NCI-H1092 (cell line): ENCODE measurements at places on chromosomes 5 and 9.

DNA sequence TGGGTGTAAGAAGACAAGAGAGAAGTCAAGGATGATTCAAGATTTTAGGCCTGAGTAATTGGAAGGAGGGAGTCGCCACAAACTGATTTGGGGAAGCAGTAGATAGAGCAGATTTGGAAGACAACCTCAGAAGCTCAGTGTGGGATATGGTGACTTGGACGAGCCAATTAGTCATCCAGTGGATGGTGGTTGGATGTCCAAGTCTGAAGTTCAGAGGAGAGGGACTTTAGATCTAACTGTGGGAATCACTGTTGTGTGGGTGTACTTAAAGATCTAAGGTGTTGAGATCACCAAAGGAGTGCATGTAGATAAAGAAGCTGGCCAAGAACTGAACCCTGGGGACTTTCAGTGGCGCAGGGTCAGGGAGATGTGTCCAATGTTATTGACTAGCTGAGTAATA lies 2.2 kb downstream of the IDNK start:
- no peak for DNase-seq

DNA sequence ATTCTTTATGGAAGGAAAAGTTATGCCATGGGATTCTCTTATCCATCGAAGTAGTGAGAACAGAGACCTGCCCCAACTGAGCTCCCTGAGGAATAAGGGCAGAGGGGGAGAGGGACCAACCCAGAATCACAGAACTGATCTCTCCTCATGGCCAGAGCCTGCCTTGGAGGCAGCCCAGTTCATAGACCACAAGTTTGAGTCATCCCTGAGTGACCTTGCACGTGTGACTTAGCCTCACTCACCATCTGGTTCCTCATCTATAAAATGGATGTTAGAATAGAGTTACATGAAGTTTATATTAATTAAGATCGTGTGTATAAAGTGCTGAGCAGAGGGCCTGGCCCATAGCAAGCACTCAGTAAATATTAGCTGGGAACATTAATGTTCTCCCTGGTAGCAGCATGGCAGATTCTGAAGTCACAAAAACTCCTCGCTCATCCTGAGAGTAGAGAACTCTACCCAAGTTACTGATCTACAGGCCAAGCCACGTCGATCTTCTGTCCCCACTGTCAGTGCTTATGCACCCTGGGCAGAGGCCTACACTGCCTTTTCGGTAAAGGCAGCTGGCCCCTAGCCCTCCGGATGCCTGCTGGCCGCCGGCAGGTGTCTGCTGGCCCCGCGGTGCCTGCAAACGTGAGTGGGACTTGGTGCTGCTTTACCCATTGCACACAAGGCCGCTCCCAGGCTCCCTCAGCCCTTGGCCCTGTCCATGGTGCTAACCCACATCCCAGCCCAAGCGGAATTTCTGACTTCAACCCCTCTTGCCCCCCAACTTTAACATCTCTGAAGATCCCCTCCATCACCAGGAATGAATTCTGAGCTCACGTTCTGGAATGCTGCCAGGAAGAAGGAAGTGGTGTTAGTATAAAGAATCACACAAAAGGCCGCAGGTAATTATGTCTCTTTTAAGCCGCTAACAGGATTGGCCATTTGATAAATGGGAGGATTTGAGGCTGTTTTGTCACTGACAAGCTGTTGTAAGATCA lies 61.1 kb upstream of the ARAP3 start:
- no peak for DNase-seq

DNA sequence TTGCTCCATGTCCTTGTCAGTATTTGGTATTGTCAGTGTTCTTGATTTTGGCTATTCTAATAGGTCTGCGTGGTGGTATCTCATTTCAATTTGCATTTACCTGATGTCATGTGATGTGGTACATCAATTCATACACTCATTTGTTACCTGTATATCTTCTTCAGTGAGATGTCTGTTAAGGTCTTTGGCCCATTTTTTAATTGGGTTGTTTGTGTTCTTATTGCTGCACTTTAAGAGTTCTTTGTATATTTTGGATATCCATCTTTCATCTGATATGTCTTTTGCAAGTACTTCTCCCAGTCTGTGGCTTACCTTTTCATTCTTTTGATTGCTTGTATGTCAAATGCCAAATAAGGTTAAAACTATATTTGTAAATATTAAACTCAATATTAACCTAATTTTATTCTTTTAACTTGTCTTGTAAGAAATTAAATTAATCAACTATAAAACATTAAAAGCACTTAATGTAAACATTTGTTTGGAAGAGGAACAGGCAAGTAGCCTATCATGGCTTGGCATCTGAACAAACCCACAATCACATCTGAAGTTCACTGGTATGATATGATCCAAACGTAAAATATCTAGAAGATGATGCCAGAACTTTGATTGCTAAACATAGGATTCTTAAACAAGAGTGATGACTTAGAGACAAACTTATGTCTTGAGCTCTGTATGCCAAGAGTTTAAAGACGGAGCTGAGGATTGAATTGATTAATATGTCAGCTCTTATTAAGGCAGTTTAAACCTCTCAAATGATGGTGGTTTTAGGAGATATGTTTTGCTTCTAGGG lies 587.3 kb downstream of the ANXA1 start:
- no peak for DNase-seq

DNA sequence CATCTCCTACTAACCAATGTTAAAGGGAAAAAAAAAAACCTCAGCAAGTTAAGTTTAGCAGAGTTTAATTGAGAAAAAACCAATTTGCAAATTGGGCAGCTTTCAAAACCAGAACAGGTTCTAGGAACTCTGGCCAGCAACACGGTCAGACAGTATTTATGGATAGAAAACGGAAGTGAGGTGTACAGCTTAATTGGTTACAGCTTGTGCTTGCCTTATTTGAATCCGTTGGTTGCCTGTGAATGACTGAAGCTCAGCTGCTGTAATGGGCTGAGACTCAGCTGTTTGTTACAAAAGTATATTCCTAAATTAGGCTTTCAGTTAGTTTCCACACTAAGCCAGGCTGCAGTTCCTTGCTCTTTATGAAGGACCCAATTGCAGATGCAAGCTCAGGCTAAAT lies 217.0 kb downstream of the SREK1 start:
- no peak for DNase-seq

DNA sequence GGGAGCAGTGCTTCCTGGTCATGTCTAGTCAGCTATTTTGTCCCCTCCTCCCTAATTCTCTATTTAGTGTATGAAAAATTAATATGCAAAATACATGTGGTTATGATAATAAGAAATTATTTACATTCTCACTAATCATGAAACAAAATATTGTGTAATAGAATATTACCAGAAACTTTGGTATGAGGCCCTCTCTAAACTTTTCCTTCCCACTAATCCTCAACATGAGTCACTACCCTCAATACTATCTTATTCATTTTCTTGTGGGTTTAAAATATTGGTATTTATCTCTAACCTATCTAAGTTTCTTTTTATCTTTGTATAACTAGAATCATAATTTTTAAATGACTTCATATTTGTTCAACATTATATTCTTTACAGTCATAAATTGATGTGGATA lies 545.9 kb upstream of the PTPRD start:
- no peak for DNase-seq

DNA sequence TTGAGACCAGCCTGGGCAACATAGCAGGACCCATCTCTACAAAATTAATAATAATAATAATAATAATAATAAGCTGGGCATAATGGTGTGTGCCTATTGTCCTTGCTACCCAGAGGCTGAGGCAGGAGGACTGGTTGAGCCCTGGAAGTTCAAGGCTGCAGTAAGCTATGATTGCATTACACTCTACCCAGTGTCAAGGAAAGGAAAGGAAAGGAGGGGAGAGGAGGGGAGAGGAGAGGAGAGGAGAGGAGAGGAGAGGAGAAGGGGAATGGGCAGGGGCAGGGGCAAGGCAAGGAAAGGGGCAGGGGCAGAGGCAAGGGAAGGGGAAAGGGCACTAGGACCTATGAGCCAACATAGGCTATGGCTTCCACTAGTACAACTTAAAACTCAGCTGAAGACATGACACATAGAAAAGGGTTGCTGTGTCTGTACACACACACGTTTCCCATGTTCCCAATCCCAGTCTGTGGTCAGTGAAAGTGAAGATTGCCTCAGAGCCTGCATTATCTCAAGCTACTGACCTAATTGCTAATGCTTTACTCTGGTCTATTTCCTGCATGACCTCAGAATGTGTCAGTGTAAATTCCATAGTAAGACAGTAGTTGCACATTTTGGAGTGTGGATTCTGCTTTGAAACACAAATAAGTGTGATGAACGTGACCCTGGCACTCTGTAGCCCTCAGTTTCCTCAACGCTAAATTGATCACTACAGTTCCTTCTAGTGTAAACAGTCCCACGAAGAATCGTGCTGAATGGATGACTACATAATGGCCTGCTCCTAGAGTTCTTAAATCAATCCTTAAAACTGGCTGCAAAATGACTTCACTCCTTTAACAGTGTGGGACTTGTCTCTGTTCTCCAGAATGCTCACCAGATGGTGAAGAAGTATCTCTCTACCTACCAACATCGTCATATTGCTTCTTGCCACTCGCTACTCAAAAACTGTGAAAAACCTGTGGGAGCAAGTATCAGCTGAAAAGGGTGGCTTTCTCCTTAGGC lies 497.0 kb downstream of the RAB3C start:
- no peak for DNase-seq

- DNase-seq, result no peak
Observed at GRCh38 chr5:180492226-180492903, 1.8 kb upstream of the CNOT6 start.

GRCh38 chr5:74389531-74390305 lies 250.8 kb downstream of the ENC1 start:
- DNase-seq, result no peak

- no peak for DNase-seq
Observed at GRCh38 chr5:159131951-159132350, 32.2 kb upstream of the EBF1 start.

DNA sequence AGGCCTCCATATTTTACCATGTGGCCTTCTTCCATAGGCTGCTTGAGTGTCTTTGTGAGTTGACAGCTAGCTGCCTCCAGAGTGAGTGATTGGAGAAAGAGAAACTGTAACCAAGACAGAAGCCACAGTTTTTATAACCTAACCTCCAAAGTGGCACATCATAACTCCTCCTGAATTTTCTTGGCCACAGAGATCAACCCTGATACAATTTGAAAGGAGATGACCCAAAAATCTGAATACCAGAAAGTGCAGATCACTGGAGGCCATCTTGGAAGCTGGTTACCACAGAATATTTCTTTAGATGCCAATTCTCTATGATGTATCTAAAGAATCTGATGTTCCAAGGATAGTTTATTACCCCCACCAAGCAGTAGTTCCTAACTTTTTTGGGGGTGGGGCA lies 254.3 kb upstream of the PDE4D start:
- DNase-seq, result no peak

- no peak for DNase-seq
Observed at GRCh38 chr9:69331444-69331843, 6.4 kb downstream of the ENTREP1 start.

GRCh38 chr5:6598351-6598900 lies 34.4 kb downstream of the NSUN2 start:
- DNase-seq, result no peak

- no peak for DNase-seq
Observed at GRCh38 chr5:13552361-13552760, 392.1 kb downstream of the DNAH5 start.

DNA sequence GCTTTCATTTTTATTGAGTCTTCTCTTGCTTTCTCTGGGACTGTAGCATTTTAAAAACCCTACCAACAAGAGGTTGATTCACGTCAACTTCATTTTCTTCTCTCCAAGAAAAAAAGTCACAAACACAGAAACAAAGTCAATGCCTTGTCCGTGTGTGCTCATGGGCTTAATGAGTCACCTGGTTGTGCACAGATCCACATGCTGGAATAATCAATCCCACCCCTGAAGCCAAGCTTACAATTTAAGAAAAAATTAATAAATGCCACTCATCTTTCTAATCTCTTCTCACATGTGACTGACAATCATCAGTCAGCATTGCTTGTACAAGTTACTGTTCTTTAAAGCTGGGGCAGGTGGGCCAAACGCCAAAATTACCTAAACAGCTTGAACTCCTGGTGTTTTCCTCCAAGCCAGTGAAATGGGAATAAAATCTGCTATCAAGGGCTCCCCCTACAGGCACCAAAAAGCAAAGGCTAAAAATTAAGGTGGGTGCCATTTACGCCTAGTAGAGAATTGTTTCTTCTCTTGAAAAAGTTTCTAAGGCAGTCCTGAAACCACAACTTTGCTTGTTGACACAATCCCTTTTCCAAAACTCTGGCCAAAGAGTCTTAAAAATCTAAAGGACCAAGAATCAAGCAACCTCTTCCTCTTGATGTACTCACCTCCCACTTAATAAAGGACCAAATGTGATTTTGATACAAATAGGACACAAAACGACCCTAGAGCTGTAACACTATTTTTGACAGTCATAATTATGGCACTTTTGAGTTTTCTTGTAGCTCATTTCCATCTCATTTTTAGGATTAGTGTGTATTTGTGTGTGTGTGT lies 21.3 kb downstream of the TRMO start:
- no peak for DNase-seq

DNA sequence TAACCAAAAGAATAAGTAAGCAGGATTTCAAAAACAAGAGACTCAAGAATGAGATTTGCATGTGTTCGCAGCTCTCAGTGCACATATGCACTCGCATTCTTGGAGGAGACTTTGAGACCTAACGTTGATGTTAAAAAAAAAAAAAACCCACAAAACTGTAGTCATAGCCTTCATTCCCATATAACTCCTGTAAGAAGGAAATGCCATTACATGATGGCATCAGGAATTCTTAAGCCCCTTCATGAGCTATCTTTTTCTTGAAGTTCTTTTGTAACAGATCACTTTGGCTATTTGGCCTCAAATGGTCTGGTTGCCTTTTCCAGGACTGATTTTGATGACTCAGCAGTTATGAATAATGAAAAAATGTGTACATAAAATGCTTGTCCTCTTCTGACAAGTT lies 113.8 kb downstream of the ALDH1A1 start:
- DNase-seq, result no peak

GRCh38 chr5:110478895-110479294 lies 247.6 kb downstream of the TMEM232 start:
- DNase-seq, result no peak

DNA sequence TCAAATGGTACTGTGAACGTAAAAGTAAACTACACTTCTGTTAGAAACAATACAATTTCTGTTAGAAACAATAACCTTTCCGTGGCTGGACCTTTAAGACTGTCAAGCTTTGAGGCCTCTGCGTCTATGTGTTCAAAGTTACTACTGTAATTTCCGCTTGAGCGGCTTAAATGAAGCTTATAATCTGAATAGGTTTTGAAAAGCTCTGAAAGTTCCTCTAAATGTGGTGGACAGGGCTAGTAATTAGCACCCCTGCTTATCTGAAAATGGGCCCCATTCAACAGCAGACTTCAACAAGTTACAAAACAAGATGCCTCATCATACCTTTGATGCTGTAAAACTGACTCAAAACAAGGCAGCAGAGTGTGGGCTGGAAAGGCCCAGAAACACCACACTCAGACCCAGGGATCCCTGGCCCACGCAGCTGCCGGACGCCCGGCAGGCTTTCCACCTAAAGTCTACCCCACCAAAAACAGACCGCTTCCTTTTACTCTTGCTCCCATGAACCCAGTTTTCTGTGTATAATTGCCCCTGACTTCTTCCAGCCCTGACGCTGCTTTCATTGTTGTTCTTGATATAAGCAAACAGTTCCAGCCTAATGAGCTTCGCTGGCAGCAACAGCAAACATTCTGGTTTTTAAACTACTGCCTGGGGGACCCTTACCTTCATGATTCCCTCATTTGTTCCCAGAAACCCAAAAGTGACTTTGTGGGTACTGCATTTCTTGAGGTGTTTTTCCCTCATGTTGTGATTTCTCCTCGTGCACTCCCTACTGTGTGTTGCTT lies 66.7 kb downstream of the TLE1 start:
- DNase-seq, result peak; percentile 17
